ENCODE measurements at places on chromosomes 12 and 14.

DNA sequence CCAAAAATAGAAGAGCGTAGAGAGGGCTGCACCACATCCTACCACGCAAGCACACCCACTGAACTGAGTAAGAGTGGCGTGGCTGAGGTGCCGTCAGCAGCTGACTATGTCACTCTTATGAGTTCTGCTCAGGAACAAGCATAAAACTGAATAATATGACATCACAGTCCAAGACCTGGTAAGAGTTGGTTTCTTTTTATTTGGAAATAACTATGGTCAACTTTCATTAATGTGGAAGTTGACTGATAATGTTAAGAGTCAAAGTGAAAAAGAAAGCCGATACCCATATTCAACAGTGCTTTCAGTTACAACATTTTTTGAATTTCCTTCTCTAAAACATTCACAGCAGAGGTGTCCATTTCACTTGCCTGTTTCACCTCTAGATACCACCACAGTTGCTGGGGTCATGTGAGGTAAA is 44.6 kb downstream of the GNS start:
- no peak for DNase-seq

GRCh38 chr14:33254861-33255395 is 316.2 kb downstream of the NPAS3 start:
- DNase-seq = no peak

GRCh38 chr14:102957222-102957621 is 34.8 kb downstream of the AMN start:
- DNase-seq = no peak

- DNase-seq = no peak
Observed at GRCh38 chr12:77813558-77813957, 17.1 kb upstream of the NAV3 start.

- no peak for DNase-seq
Observed at GRCh38 chr14:100879782-100880181, 23.7 kb downstream of the RTL1 start.

GRCh38 chr12:57011438-57012424 is 4.6 kb downstream of the TAC3 start:
- DNase-seq = no peak

DNA sequence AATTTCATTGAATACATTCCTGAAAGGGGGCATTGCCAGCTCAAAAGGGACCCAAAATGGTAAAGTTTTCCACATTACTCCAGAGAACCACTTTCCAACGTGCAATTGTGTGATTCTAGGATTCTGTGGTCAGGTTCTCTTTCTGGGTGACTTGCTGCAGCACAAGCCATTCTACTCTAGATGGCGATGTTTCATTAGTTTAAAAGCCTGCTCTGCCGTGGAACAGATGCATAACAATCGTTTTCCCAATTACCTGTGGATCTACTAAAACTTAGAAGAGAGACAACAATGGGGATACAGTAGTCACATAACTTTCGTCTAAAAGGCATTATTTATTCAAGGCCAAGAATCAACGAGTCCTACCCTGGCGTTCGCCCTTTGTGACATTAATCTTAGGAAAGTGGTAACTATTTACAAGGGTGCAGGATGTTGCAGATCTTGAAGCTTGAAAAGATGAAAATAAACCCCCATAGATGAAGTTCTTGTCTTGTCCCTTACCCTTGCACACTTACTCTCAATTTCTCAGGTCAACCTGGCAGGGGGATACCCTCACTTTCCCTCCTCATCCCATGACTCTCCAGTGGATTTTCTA is 400.9 kb downstream of the SNAPC1 start:
- no peak for DNase-seq

- no peak for DNase-seq
Observed at GRCh38 chr14:84937449-84937848, 592.5 kb upstream of the FLRT2 start.

DNA sequence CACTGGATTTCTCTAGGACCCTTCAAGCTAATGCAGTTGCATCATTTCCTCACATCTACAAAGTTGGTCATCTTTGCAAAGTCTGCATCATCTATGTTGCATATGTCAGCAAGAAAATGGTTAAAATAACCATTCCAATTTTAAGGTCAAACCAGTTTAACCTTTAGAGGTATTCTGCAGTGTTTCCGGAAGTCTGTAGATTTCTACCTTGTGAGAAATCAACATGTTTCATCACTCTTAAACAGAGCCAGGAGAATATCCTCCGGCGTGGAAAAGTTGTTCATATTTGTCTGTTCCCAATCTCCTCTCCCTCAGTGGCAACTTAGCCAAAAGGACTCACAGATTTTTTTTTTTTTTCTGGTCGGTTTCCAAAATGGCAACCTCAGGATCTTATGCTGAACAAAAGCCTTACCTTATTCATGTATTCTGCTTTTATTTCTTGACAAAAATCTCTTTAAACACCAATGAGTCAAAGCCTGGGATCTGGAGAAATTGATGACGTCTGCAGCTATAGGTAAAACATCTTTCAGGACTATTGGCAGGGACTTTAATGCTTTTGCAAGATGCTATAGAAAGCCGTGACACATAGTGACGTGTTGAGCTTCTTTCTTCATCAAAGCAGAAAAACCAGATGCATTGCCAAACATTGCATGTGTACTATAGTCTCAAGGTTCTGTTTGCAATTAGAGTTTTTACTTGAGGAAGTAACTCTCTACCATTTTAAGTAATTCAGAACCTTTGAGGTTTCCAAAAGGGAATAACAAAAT is 16.0 kb upstream of the CDK17 start:
- DNase-seq = no peak

DNA sequence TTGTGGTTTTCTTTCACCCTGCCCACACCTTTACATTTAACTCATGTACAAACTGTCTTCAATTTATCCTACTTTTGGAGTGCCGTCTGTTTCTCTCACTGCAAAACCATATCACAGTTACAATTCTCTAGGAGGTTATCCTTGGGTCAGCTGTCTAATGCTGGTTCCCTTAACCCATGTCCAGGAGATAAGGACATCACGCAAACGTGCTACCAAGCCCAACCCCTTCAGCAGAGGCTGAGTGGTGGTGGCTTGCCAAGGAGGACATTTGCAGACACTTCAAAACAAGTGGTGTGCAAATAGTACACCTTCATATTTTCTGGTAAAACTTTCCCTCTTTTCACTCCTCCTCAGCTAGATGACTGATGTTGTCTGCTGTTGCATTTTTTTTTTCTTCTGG is 167.9 kb downstream of the PAX9 start:
- no peak for DNase-seq

DNA sequence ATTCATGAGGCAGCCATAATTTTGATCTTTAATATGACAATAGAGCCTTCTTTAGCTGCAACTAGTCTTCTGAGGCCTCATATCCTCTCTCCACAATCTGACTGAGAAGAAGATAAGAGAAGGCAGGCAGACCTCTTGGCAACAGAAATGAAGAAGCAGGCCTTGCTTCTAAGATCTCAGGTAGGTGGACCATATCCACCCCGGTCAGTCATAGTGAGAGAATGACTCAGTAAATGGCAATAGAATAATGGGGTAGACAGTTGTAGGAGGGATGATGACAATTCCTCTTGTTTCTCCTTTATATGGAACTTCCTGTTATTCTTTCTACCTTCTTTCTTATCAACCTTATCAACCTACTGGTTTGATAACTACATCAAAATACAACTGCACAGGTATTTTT is 246.7 kb upstream of the G2E3 start:
- no peak for DNase-seq

DNA sequence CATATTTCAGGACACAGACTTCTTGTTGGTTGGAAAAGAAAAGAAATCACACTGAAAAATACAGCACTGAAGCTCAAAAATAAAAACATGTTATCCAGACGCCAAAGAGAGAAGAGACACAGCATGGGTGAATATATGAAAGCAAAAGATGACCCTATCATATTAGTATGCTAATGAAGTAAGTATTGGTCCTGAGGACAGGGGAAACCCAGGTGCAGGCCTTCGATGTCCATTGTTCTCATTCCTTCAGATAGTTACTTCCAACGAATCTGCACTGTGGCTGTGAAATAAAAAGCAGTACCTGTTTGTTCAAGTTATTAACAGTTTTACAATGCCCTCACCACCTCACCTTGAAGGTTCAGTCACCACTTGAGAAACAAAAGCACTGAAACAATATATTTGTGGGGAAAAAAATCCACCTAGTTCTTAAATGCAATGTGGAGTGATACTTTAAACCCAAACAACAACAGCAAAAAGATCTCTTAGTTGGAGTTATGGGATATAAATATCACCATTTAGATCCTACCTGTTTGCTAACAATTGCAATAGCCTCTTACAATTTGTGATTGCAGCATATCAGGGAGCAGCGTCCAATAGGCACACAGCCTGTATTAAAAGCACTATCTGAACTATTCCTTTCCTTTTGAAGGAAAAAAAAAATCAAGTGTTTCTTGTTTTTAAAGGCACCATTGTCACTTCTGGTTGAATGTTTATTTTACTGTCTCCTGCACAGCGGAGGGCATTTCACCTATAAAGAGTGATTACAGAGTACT is 188.1 kb downstream of the BCAT1 start:
- DNase-seq = no peak

- DNase-seq = no peak
Observed at GRCh38 chr12:115295886-115296285, 611.9 kb upstream of the TBX3 start.

- no peak for DNase-seq
Observed at GRCh38 chr14:50906326-50907065, 34.6 kb downstream of the ABHD12B start.

DNA sequence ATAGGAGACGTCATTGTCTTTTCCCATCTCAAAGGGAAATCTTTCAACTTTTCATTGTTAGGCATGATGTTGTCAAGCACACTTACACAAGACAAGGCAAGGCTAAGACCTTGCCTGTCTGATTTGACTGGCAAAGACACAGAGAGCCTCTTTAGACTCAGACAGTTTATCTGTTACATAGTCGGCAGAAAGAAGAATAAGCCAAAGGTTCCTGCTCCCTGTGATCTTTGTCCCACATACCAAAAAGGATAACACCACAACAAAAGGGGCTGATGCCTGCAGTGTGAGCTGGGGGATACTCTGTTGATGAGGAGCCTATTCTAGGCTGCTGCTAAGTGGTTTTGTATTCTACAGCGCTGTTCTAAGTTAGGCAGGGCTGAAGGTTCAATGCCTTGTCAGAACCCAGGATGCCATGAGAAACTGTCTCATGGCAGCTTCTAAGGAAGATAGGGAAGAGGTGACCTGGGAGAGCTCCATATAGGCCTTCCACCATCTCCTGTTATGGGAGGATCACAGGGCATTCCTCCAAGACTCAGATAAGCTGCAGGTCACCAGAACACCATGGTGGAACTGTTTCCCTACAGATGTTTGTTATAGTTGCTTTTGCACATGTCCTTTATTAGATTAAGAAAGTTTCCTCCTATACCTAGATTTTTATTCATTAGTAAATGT is 12.7 kb downstream of the ERC1 start:
- no peak for DNase-seq

- DNase-seq = no peak
Observed at GRCh38 chr12:65963862-65964240, 139.6 kb downstream of the HMGA2 start.

DNA sequence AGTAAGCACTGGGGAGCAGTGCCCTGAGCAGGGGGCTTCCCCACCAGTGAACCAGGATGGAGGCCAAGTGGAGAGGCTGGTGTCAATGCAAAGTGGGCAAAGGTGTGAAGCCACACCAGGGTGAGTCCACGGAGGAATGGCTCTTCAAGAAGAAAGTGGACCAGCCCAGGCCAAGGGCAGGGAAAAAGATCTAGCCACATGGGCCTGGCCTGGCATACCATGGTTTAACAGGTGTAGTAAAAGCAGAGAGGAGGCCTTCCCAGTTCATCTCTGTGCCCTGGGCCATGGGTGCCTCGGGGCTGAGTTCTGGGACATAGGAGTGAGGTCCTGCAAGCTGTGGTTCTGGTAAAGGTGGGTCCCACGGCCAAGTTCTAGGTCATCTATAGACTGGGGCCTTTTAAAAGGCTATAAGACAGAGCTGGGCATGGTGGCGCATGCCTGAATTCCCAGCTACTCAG is 153.4 kb downstream of the DPF3 start:
- no peak for DNase-seq

DNA sequence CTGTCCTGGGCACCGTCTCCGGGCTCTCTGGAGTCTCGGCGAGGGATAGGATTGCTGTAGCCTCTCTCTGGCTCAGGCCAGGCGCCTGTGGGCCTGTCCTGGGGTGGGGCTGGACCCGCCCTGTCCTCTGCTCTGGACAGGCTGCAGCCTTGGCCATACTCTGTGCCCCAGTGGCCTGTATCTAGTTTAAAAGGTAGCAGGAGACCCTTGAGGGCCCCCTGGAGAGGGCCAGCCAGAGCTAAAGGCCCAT is 1.8 kb downstream of the KIF26A start:
- DNase-seq = no peak

All from stimulated activated CD4-positive, alpha-beta T cell treated with anti-CD3 and anti-CD28 coated beads, Interleukin-12 subunit alpha, Interleukin-12 subunit beta, amount 100 ng/mL, for 4 hours (primary cell).